ENCODE measurements at places on chromosomes 6 and 20.

DNA sequence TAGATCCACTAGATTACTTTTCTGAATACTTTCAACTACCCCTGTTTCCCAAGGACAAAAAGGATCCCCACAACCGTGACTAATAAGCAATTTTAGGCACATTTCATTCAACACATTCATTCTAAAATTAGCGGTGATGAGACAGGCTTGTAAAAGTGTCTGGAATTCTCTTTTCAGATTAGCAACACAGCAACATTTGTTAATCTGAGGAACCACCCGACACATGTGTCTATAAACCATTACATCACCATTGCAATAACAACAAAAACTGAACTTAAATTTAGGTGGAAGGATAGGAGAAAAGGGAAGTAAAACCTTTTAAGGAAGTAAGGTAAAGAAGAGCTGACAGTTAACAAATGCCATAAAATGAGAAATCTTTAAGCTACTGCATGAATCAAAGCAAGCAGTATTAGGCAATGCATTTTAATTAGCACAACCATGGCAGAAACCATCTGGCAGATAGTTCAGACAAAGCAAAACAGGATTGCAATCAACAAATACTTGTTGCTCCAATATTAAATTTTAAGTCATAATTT, 49.1 kb downstream of the MAP3K7 start:
- DNase-seq: no peak

GRCh38 chr6:29665942-29666825, 9.3 kb downstream of the MOG start:
- DNase-seq: no peak

- no peak for DNase-seq
These were observed 40.2 kb downstream of the SMAP1 start for GRCh38 chr6:70707893-70708292.

GRCh38 chr20:59678288-59678687, 73.9 kb downstream of the PHACTR3 start:
- DNase-seq: no peak

GRCh38 chr6:36804563-36804962, 34.7 kb downstream of the CPNE5 start:
- DNase-seq: no peak

DNA sequence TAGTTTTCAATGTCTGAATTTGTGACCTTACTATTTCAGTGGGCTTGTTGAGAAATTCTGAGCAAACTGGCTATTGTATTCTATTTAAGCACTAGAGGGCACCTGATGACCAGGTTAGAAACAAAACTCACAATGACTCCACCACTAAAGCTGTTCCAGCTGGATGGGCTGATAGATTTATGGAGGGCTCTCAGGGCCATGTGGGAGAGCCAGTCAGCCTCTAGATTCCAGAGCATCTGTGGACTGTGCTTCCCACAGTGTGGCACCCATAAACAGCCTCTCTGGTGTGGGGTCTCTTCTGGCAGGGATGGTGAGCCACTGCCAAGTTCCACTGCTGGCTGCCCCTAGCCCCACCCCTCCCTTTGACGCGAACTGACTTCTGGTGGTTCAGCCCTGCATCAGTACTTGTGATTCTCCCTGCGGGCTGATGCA, 29.2 kb downstream of the C6orf58 start:
- DNase-seq: no peak

- no peak for DNase-seq
These were observed 568.0 kb downstream of the KIF16B start for GRCh38 chr20:16005021-16005914.

DNA sequence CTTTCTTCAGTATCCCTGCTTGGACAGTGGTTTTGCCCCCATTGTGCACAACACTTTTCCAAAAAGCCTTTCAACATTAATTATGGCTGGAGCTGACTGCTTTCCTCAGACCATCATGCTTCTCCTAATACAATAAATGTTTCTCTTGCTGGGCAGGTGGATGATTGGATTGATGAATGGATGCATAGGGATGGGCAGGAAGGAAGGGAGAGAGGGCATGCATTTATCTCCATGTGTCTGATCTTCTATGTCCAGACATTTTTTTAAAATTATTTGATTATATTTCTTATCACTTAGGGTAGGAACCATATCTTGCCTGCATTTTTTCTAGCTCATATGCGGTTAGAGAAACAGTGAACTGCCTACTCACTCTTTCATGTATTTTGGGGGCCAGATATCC, 218.5 kb downstream of the PRL start:
- no peak for DNase-seq

DNA sequence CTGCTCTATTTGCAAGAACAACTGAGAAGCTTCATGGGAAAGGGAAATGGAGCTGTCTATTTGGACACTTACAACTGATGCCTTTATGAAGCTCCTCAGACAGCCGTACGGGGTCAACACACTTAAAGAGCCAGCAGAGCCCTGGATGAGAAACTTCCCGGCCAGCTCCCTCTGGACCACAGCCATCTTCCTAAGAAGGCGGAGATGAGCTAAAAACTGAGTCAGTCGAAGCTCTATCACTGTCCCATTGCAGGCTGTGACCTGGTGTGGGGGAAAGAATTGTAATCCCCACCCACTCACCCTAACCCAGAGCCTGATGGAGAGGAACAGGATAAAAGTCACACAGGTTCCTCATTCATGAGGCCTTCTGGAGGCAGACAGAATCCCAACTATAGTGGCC, 360.4 kb upstream of the JARID2 start:
- DNase-seq: no peak

- no peak for DNase-seq
These were observed 139.0 kb downstream of the EYA2 start for GRCh38 chr20:47033665-47034064.

GRCh38 chr20:43543138-43543537, 15.7 kb upstream of the SGK2 start:
- DNase-seq: no peak

DNA sequence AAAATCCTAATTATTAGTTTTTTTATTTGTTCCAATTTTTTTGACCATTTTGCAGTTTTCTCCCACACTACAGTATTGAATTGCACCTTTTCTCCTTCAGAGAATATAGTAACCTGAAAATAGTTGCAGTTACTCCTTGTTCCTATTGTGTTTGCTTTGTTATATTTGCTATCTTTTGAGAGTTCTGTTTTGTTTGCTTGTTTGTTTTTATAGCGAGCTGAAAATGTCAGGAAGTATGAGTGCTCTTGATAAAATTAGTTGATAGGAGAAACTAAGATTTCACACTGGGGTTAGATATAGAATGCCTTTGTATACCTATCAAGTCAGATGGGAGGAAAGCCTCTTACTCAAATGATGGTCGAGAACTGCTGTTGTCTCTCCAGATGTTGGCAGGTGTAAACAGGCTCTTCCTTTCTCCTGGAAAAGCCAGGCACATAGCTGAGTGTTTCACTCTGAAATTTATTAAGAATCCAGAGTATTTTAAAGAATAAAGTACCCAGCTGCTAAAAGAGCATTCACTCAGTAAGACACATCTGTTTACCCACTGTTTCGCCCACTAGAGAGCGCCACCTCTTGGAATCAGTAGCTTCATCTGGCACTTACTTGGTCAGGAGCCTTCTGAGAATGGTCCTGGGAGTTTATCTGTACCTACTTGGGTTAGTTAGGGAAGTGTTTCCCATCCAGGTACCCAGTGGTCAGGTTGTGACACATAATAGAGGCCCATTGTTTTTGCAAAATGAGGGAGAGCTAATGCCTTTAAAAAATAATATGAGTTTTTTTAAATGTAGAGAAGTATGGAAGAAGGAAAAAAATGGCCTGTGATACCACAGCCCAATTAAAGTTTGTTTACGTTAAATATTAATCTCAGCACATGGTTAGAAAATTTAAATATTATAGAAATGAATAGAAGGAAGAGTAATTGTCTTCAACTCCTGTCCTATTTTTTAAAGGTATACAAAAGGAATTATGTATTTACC, 11.2 kb downstream of the NT5DC1 start:
- DNase-seq: no peak

DNA sequence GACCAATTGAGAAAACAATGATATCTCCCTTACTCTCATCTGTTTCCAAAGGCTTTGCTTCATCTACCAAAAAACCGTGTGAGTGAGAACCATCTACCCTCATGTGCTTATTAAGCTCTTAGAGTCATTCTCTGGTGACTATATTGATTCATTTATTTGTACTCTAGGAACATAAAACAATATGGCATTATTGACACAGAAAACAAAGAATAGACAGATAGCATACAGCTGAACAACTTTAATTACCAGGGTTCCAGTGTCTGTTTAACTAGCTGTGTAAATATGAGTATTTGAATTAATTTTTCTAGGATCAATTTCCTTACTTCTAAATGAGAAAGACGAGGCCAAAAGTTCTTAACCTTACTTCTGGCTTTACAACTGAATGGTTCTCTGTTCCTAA, 31.3 kb upstream of the HEY2 start:
- no peak for DNase-seq

DNA sequence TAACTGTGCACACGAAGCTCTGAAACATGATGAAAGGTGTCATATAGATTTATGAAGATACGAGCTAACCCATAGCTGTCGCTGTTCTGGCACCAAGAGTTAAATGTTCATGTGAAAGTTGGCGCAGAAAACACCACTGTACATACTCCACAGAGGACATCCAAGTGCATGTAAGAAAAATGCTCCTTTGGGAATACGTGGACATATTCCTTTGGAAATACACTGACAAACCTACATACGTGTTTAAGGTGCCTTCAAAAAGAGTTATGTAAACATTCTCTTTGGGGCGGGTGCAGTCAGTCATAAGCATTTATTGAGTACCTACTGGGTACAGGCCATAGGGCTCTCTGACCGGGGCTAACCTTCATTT, 723 bp upstream of the ARID1B start:
- no peak for DNase-seq

- no peak for DNase-seq
These were observed 76.6 kb upstream of the SNRPB2 start for GRCh38 chr20:16653266-16653665.

DNA sequence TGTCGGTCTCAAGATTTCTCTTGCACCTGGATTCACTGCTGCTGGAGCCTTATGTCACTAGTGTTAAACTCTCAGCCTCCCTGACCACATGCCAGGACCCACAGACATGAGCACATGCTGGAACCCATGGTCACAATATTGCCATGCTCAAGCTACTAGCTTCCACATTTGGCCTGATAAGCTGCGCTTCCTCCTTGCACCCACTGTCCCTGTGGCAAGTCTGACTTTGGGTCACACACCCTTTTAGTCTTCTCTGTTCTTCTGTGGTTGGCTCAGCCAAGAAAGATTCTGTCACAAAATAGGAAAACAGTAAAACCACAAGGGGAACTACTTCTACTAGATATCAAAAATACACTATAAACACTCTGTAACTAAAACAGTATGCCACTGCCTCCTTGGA, 68.9 kb upstream of the HDAC2 start:
- no peak for DNase-seq

Data from esophagus squamous epithelium (tissue), 5 donors.